ENCODE measurements at places on chromosomes 4 and X.

GRCh38 chr4:182741054-182741453 is 176.1 kb downstream of the DCTD start:
- no peak overlapping the region for H3K4me3 ChIP-seq
- H3K4me1 ChIP-seq = no peaks in the 10 kb centered on the region
- no peak overlapping the region for H3K27ac ChIP-seq
- H3K27me3 ChIP-seq = peaks cover 6% of the 10 kb centered on the region

GRCh38 chr4:96317891-96318290 is 478.0 kb downstream of the PDHA2 start:
- H3K27me3 ChIP-seq = no peaks in the 10 kb centered on the region
- H3K27ac ChIP-seq = no peak overlapping the region
- no peak overlapping the region for H3K4me3 ChIP-seq
- H3K4me1 ChIP-seq = no peaks in the 10 kb centered on the region
- no peaks in the 10 kb centered on the region for H3K36me3 ChIP-seq

DNA sequence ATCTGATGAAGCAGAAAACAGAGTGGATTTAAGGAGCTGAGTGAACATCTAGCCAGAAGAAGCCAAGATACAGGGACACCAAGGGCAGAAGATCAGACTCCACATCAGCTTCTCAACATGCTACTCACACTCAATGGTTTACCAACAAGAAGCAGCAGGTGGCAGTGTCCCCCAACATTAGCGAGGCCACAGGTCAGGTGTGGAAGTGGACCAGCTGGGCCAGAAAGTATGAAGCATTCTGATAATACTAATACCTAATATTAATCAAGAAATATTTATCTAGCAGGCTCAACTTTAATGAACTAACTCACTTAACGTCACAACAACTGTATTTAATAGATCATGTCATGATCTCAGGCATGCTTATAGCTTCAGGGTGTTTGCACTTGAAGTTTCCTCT is 73.4 kb upstream of the TTC29 start:
- H3K27me3 ChIP-seq = peaks cover 4% of the 10 kb centered on the region
- H3K27ac ChIP-seq = no peak overlapping the region
- no peaks in the 10 kb centered on the region for H3K4me1 ChIP-seq
- H3K4me3 ChIP-seq = no peak overlapping the region
- DNase-seq = peak; percentile 54

DNA sequence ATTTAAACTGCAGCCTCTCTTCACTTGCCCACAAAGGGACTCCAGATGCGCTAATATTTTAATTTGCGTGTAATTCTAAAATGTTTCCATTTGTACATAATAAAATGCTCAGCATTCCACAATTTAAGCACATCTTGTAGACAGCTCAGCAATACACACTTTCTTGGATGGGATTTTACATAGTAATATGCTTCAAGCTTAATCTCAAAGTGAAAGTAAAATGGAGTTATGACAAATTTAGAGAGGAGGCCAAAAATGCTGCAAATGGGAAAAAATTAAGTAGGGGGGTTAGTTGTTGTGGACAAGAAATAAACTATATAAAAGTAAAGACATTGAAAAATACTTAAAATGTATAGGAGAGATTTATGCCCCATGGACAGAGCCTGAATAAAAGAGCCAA is 149.1 kb downstream of the FBXO8 start:
- no peaks in the 10 kb centered on the region for H3K36me3 ChIP-seq
- peaks cover 1% of the 10 kb centered on the region for H3K27me3 ChIP-seq
- H3K4me3 ChIP-seq = no peak overlapping the region
- H3K27ac ChIP-seq = no peak overlapping the region

DNA sequence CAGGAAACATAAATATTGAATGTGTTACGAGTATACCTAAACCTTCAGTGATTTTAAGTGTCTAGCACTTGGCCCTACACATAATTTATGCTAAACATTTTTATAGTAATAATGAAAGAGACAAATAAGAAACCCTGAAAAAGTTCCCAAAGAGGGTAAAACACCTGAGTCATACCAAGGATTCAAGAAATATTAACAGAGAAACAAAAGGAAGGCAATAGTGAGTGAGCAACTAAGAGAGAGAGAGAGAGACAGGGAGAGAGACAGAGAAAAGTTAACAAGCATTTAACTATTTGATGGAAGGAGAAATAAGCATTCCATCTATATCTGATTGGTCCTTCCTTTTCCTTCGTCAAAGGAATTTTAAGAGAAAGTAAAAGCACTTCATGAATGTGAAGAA is 743.6 kb upstream of the POU3F4 start:
- DNase-seq = no peak
- no peaks in the 10 kb centered on the region for H3K27me3 ChIP-seq
- no peaks in the 10 kb centered on the region for H3K36me3 ChIP-seq
- no peak overlapping the region for H3K4me3 ChIP-seq

GRCh38 chr4:132071815-132072214 is 1077.3 kb upstream of the PCDH10 start:
- no peak overlapping the region for H3K4me3 ChIP-seq
- no peak overlapping the region for H3K27ac ChIP-seq
- no peak for DNase-seq
- no peaks in the 10 kb centered on the region for H3K36me3 ChIP-seq
- H3K27me3 ChIP-seq = no peaks in the 10 kb centered on the region

DNA sequence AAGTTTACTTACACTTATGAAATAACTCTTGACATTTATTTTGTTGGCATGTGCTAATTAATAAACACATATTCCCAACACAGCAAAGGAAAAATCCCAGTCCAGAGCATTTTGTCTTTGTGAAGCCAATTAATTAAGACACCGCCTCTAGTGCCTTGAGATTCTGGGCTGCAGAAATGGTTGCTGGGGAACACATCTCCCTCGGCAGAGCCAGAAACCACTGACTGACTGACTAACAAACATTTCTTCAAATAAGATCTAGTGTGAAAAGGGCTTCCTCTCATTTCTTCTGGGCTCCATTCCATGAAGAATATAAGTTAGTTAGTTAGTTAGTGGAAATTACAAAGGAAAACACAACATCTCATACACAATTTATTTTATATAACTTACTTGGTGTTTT is 28.4 kb upstream of the NAP1L5 start:
- no peak for DNase-seq
- no peaks in the 10 kb centered on the region for H3K4me1 ChIP-seq
- H3K36me3 ChIP-seq = peaks cover 13% of the 10 kb centered on the region
- no peak overlapping the region for H3K27ac ChIP-seq
- H3K27me3 ChIP-seq = no peaks in the 10 kb centered on the region

DNA sequence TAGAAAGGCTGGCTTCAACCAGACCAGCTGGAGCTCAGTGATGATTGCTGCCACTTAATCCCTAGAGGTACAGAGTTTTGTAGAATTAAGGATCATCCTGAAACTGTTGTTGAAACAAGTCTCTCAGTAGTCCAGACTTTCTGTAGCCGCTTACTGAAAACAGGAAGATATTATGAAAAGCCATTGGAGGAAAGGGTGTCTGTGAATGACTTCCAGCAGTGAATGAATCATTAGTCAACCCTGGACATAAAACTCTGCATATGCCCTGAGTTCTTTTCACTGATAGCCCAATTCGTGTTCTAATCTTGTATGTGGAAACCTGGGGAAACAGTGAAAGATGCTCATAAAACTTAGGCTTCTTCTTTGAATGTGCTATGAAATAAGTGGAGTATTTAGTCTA is 14.8 kb downstream of the HOPX start:
- H3K4me1 ChIP-seq = no peaks in the 10 kb centered on the region
- no peak overlapping the region for H3K4me3 ChIP-seq

GRCh38 chr4:181807771-181808170 is 435.4 kb upstream of the TENM3 start:
- no peaks in the 10 kb centered on the region for H3K36me3 ChIP-seq
- no peak overlapping the region for H3K27ac ChIP-seq
- H3K27me3 ChIP-seq = no peaks in the 10 kb centered on the region
- no peak for DNase-seq
- no peaks in the 10 kb centered on the region for H3K4me1 ChIP-seq

DNA sequence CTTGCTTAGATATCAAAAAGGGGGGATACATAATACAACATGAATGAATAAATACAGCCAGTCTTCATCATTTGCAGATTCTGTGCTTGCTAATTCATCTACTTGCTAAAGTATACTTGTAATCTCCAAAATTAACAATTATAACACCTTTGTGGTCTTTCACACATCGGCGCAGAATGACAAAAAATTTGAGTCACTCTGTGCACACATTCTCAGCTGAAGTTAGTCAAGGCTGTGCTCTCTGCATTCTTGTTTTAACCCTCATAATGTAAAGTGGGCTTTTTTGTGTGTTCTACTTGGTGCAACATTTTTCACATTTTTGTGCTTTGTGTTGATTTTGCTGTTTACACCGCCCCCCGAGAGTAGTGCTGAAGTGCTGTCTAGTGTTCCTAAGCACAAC is 65.8 kb upstream of the GPRIN3 start:
- H3K4me3 ChIP-seq = no peak overlapping the region
- H3K4me1 ChIP-seq = no peaks in the 10 kb centered on the region
- H3K27me3 ChIP-seq = peaks cover 4% of the 10 kb centered on the region
- H3K36me3 ChIP-seq = no peaks in the 10 kb centered on the region
- no peak for DNase-seq

GRCh38 chrX:118350221-118350620 is 4.3 kb downstream of the WDR44 start:
- H3K27ac ChIP-seq = no peak overlapping the region
- H3K4me1 ChIP-seq = peaks cover 60% of the 10 kb centered on the region
- H3K4me3 ChIP-seq = peak overlapping the region; percentile 21
- no peaks in the 10 kb centered on the region for H3K27me3 ChIP-seq

DNA sequence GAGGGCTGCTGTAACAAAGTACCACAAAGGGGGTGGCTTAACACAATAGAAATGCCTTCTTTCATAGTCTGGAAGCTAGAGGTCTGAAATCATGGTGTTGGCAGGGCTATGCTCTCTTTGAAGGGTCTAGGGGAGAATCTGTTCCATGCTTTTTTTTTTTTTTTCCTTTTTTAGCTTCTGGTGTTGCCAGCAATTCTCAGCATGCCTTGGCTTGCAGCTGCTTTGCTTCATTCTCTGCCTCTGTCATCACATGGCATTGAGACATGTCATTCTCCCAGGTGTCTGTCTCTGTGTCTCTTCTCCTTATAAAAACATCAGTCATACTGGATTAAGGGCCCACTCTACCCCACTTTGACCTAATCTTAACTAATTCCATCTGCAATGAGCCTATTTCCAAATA is 78.6 kb upstream of the BOD1L1 start:
- H3K4me3 ChIP-seq = no peak overlapping the region
- no peaks in the 10 kb centered on the region for H3K27me3 ChIP-seq
- no peaks in the 10 kb centered on the region for H3K4me1 ChIP-seq
- no peak for DNase-seq

GRCh38 chrX:77404419-77404818 is 42.8 kb upstream of the FGF16 start:
- no peaks in the 10 kb centered on the region for H3K27me3 ChIP-seq
- DNase-seq = no peak
- no peaks in the 10 kb centered on the region for H3K4me1 ChIP-seq

GRCh38 chrX:112147206-112147605 is 64.6 kb upstream of the TRPC5 start:
- H3K27me3 ChIP-seq = no peaks in the 10 kb centered on the region
- H3K4me1 ChIP-seq = no peaks in the 10 kb centered on the region
- no peak for DNase-seq
- no peak overlapping the region for H3K4me3 ChIP-seq
- H3K36me3 ChIP-seq = no peaks in the 10 kb centered on the region
- H3K27ac ChIP-seq = no peak overlapping the region

GRCh38 chrX:56932653-56933339 is 62.5 kb downstream of the SPIN3 start:
- no peaks in the 10 kb centered on the region for H3K36me3 ChIP-seq
- no peak overlapping the region for H3K4me3 ChIP-seq
- no peak overlapping the region for H3K27ac ChIP-seq
- no peaks in the 10 kb centered on the region for H3K4me1 ChIP-seq

DNA sequence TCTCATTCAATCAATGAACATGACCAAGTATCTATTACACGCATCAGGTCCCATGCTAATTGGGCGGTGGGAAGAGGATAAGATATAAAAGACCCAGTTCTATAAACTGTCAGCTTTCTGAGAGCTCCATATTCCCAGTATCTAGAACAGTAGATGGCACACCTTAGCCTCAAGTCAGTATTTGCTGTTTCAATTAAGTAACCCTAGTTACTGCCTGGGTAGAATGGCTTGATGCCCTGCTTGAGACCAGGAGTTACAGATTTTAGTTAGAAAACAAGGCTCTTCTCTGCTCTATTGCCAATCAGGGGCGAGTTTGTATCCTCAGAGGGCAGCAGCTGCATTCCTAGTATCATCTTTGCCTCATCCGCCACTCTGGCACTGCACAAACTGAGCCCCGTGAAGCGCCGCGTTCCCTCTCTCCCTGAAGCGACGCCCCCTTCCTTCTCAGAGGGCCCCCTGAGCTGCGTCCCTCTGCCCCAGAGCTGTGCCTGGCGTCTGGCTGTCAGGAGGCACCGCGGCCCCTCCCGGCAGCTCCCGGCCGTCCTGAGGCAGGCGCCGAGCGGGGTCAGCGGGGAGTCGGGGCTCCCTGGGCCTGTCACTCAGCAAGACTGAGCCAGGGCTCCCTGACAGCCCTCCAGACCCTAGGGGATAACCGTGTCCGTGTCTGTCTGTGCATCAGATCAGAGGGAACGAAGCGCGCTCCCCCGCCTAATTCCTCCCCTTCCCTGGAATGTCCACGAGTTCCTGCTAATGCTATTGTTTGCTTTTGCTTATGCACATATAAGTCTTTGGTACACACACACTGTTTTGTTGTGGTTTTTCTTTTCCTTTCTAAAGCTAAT is 212.4 kb upstream of the TTC29 start:
- H3K4me1 ChIP-seq = peaks cover 2% of the 10 kb centered on the region
- DNase-seq = no peak
- H3K36me3 ChIP-seq = no peaks in the 10 kb centered on the region
- no peak overlapping the region for H3K27ac ChIP-seq

- H3K4me3 ChIP-seq = no peak overlapping the region
- no peak for DNase-seq
- H3K27me3 ChIP-seq = no peaks in the 10 kb centered on the region
- H3K27ac ChIP-seq = no peak overlapping the region
- no peaks in the 10 kb centered on the region for H3K36me3 ChIP-seq
Observed at GRCh38 chrX:39645178-39645895, 452.4 kb downstream of the BCOR start.

DNA sequence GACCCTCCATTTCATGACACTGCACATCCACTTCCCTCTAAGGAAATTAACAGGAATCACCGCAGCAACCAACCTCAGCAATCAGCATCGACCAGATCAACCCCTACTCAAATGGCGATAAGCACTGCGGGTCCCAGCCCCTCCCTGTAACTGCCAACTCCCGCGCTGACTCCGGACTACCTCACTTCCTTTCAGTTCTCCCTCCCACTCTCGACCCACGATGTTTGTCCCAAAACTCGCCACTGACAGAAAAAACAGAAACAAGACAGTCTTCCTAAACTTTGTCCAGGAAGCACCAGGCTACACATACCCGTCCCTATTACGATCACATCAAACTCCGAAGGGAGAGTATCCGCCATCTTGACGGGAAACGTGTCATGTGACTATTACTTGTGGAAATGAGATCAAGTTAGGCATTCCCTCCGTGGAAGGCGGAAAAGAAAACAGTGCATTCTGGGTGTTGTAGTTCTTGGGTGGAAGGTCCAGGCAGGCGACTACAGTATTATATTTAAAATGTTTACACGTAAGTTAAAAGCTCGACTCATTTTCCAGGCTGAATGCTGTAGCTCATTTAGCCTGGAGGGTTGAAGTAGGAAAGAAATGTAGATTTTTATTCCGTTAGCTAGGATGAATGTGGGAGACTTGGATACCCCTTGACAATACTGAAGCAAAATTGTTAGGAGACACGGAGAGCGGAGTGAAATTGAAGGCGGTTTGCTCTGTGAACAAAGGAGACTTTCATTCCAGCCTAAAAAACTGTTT is at the start of gene CHM:
TSS of gene CHM (minus strand) at position 385 of the 762 bp plus-strand sequence. CDS start at position 359, 26 bp downstream.
- peak within 1 kb of the TSS; percentile 12 for H3K4me3 ChIP-seq
- H3K4me1 ChIP-seq = peaks cover 8% of the 10 kb centered on the region
- peaks cover 6% of the 10 kb centered on the region for H3K27me3 ChIP-seq
